Progenitor cell of endocrine pancreas (in vitro differentiated cells): ENCODE measurements at places on chromosomes 3 and 15. TPM values are rescaled to one million over a fixed set of nuclear protein-coding genes. Genes with fewer than 3 reads are reported as not detected.

DNA sequence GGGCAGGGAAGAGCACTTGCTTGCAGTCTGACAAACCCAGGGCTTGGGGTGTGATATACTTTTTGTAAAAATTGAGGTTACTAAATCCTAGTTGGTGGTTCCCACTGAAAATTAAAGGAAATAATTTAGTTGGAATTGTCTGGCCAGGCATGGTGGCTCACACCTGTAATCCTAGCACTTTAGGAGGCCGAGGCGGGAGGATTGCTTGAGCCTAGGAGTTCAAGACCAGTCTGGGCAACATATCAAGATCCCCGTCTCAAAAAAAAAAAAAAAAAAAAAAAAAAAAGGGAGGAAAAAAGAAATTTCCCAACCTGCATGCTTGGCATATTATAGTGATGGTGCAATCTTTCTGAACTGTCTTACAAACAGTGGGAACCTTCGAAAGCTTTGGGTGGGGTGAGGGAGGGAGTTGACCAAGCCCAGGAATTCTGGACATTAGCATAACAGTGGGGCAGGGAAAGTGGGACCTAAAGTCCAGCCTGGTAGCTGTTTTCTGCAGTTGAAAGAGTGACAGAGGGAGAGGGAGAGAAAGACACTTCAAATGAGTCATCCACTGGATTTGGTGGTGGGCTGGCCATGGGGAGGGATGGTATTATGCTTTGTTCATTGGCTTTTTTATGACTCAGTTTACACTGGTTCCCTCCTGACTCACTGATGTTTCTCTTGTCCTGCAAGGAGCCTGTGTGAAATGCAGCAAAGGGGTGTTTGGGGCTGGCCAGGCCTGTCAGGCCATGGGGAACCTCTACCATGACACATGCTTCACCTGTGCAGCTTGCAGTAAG, 41.1 kb downstream of the LIMD1 start:
- DNase-seq: no peak

GRCh38 chr3:59106085-59106648, 56.3 kb upstream of the CFAP20DC start:
- no peak for DNase-seq

- no peak for DNase-seq
Observed at GRCh38 chr3:14505001-14505802, 34.9 kb downstream of the GRIP2 start.

GRCh38 chr3:27326629-27327545, 42.3 kb downstream of the NEK10 start:
- no peak for DNase-seq

DNA sequence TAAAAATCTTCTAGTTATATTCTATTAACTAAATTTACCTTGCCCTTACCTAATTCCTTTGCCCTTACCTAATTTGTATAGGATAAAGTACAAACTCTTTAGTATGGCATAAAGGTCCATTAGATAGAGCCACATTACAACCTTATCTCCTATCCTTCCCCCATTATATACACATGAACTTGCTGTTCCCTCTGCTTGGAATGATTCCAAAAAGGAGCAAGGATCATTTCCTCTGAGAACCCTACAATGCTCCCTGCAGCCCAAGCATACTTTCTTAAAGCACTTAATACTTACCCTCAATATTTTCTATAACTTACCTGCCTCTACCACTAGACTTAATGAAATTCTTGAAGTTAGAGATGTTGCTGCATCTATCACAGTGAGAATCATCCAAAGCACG, 118.9 kb upstream of the CCDC54 start:
- DNase-seq: no peak

GRCh38 chr3:134754768-134755559, 40.1 kb upstream of the EPHB1 start:
- peak; percentile 47 for DNase-seq

- DNase-seq: no peak
Observed at GRCh38 chr15:89116404-89116803, 28.1 kb downstream of the ABHD2 start.

DNA sequence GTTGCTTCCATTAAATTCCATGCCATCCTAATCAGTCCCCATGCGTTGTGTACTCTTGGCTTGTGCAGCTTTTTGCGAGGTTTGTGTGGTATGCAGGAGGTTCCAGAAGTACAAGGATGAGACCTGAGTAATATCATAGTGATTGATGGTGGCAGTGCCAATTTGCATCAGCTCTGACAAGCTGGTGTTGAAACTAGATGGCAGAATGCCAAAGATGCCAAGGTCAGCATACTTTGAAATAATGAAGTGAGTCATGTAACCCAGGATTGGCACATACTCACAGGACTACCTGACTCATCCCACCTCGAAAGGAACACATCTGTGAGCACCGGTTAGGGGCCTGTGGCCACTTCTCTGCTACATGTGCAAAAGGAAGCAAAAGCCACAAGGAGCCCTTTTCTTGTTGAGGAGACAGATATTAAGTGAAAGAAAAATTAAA, 14.3 kb downstream of the KAT2B start:
- DNase-seq: no peak

GRCh38 chr15:78045189-78045588, 32.3 kb downstream of the TBC1D2B start:
- no peak for DNase-seq

DNA sequence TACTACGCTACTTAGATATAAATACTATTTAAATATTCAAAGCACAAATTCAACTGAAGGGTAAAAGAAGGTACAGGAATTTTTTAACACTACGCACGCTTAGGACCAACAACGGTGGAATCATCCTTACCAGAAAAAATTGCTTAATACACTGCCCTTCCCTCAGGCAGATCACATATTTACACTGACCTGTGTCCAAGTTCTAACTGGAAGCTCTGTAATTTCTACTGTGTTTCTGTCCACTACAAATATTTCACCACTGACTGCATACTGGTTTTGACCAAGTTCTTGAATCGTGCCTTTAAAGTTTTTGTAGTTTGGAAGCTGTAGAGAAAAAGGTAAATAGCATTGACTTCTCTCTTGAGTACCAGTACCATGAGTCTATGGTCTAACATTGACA, 44.2 kb downstream of the TOP2B start:
- DNase-seq: no peak

GRCh38 chr3:14492948-14493881, 46.9 kb downstream of the GRIP2 start:
- no peak for DNase-seq

- no peak for DNase-seq
Observed at GRCh38 chr3:52789746-52790040, 4.9 kb upstream of the ITIH3 start.

DNA sequence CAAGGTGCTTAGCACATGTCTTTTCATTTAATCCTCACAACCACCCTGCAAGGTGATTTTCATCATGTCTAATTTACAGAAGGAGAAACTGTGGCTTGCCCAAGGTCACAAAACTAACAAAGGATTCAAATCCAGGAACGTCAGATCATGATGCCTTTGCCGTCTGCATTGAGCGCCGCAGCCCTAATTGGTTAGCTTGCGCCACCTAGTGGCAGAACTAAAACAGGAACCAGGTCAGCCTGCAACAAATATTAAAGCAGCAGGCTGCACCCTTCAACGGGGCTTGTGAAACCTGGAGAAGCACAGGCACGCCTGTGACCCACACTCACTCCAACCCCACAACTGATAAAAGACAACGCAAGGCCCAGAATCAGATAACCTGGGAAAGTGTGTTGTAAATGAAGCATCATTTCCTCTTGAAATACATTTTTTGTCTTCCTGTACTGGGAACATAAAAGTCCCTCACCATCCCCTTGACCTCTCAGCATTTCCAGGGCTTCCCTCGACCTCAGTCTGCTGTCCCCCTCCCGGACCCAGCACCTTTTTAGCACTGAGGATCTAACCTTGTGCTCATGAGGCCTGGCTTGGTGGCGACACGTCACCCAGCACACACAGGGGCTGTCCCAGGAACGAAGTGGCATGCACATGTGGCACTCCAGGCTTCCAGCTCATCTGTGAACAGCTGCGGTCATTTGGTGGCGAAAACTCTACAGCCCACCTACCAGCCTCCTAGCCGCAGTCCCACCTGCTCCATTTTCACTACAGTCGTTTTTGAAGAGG, 17.3 kb downstream of the DPH3 start:
- peak; percentile 70 for DNase-seq

The BFSP2 gene
- not detected in 2 replicates for total RNA-seq

The IL5RA gene
- total RNA-seq: 0.11 TPM in 1 of 2 replicates, not detected in the other

The ALDH1A2 gene
- 1.4 and 2.4 TPM in 2 replicates for total RNA-seq

The ZDHHC19 gene
- not detected in 2 replicates for total RNA-seq
